Activated naive CD8-positive, alpha-beta T cell treated with anti-CD3 and anti-CD28 coated beads, Interleukin-2, amount 50 U/mL, for 24 hours (primary cell): ENCODE measurements at places on chromosomes 3 and 15.

DNA sequence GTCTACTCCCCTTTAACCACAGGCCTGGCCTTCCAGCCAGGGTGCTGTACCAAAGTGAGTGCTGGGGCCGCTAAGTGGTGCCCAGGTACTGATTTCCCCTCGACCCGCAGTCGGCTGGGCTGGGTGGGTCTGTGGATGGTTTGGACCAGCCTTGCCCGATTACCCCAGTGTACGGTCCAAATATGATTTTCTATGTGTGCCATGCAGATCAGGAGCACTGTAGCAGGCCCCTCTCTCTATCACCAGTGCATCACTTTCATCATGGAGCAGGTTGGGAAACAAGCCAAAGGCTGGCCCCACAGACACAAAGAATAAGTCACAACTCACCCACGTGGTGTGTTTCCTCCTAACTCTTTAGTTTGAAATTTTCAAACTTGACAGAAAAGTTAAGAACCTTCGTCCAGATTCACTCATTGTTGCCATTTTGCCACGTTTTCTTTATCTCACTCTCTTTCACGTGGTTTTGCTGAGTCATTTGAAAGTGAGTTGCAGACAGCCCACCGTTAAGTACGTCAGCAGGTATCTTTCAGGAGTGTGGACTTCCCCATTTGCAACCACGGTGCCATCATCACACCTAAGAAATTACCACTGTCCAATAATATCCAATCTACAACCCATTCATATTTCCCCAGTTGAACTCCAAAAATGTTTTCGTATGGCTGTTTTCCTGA is 37.0 kb downstream of the ZNF710 start:
- DNase-seq = no peak

DNA sequence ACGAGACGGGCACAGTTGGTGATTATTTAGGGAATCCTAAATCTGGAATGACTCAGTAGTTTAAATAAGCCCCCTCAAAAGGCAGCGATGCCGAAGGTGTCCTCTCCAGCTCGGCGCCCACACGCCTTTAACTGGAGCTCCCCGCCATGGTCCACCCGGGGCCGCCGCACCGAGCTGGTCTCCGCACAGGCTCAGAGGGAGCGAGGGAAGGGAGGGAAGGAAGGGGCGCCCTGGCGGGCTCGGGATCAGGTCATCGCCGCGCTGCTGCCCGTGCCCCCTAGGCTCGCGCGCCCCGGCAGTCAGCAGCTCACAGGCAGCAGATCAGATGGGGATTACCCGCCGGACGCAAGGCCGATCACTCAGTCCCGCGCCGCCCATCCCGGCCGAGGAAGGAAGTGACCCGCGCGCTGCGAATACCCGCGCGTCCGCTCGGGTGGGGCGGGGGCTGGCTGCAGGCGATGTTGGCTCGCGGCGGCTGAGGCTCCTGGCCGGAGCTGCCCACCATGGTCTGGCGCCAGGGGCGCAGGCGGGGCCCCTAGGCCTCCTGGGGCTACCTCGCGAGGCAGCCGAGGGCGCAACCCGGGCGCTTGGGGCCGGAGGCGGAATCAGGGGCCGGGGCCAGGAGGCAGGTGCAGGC is 318.0 kb downstream of the FGF12 start:
- no peak for DNase-seq

DNA sequence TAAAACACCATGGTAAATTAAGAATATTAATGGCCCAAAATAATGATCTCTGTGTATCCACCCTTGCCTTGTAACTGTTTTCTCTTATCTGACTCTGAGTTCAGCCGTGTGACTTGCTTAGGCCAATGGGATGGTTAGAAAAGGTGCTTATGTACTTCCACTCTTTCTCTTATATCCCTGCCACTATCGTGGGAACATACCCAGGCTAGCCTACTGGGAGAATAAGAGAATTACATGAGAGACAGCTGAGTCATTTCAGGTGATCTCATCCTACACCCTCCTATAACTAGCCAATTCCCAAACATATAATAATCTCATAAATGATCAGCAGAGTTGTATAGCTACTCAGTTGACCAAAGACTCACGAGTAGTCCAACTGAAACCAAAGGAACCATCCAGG is 98.3 kb upstream of the ABI3BP start:
- DNase-seq = no peak

DNA sequence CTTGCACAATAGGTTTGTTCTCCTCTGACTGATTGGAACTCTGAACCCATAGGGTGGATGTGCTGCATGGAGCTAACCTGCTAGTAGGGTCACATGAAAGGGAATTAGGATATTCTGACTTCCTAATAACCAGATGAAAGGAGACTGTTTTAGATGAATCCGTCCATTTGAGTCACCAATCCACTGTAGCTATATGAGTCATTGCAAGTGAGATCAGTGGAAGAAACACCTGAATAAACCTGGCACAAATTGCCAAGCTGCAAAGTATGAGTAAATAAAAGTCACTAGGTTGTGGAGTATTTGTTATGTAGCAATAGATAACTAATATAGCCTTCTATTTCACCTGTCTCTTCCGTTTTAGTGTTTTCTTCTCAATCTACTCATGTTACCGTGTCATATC is 584.4 kb downstream of the PDCD6IP start:
- no peak for DNase-seq

DNA sequence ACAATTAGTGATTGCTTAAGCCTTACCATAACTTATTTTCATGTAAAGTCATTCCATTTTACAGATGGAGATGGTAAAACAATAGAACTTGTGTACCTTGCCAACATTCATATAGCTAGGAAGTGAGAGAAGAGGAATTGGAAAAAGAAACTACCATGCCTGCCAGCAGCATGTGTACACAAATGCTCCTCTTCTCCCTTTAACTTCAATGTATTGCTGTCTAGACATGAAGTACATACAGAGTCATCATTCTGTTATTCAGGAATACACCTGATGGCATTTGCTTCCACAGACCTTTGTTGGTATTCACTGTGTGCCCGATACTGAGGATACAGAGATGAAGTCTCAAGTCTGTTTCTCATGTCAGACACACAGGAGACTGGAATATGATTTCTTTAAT is 7.1 kb upstream of the TMEM207 start:
- DNase-seq = no peak

GRCh38 chr15:75713338-75713895 is 769 bp upstream of the CSPG4 start:
- DNase-seq = no peak
